ENCODE measurements at places on chromosomes 16 and 17.

- DNase-seq: no peak
These were observed 251.4 kb downstream of the PHKB start for GRCh38 chr16:47712276-47713224.

DNA sequence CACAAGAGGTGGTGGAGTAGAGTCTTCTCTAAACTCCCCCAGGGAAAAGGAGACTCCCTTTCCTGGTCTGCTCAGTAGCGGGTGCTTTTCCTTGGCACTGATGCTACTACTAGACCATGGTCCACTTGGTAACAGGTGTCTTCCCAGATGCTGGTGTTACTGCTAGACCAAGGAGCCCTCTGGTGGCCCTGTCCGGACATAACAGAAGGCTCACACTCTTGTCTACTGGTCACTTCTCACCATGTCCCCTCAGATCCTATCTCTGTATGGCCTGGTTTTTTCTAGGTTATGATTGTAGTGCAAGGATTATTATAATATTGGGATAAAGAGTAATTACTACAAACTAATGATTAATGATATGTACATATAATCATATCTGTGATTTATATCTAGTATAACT is 49.7 kb upstream of the ARL4D start:
- no peak for DNase-seq

DNA sequence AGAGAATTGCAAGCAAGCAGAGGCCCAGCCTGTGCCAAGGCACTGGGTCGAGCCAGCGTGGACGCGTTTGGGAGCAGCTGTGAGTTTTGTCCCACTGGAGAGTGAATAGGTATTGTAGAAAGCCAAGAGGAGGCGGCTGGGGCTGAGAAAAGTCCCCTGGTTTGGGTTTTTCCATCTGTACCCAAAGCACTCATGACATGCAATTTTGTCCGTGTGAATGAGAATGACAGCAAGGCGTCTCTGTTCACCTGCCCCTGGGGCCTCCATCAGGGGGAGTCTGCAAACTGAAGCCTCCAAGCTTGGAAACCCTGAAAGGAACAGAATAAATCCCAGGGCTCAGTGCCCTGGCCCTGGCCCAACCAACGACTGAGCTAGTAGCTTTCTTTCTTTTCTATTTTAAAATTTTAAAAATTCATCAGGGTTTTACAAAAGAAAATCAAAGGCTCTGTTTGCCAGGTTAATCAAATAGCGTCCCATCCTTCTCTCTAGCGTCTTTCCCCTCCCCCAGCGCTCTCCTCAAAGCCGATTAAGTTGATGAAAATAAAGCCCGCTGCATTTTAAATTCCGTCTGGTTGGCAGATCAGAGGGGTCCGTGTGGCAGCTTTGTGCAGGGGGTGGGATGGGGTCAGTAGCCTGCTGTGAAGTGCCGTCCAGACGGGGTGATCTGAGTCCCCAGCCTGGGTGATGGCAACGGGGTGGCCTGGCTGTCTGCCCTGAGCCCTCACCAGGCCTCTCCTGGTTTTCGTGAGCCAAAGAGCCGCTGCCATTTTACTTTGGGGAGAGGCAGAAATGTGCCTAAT is 171.0 kb downstream of the KATNIP start:
- DNase-seq: no peak

DNA sequence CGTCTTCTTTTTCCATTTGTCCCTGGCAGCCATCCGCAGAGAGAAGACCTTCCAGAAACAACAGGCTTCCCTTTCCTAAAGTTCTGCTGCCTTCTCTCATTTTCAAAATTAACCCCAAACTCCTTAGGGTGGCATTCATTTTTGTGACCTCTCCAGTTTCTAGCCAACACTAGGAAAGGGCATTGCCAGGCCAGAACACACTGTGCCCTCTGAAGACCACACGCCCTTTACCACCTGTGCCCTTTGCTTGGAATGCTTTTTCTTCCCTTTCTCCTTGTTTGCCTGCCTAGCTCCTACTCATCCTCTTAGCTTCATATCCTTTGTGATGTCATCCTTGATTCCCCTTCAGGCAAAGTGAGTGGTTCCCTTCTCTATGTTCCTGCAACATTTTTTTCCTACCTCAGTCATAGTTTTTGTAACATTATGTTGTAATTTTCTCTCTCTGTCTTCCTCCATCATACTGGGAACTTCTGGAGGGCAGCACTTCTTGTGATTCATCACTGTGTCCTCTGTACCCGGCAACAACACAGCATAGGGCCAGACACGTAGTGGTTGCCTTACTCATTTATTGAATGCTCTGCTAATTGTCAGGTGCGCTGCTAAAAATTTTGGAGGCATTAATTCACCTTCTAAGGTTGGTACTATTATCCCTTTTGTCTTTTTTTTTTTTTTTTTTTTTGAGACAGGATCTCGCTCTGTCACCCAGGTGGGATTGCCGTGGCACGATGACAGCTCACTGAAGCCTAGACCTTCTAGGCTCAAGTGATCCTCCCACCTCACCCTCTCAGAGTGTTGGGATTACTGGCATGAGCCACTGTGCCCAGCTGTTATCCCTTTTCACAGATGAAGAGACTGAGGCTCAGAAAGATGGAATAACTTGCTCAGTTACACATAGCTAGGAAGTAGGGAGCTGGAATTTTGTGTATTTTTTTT is 1.0 kb downstream of the KAT8 start:
- DNase-seq: no peak

Measured in SIG-M5 (cell line).